ENCODE measurements at places on chromosomes 12 and 14.

DNA sequence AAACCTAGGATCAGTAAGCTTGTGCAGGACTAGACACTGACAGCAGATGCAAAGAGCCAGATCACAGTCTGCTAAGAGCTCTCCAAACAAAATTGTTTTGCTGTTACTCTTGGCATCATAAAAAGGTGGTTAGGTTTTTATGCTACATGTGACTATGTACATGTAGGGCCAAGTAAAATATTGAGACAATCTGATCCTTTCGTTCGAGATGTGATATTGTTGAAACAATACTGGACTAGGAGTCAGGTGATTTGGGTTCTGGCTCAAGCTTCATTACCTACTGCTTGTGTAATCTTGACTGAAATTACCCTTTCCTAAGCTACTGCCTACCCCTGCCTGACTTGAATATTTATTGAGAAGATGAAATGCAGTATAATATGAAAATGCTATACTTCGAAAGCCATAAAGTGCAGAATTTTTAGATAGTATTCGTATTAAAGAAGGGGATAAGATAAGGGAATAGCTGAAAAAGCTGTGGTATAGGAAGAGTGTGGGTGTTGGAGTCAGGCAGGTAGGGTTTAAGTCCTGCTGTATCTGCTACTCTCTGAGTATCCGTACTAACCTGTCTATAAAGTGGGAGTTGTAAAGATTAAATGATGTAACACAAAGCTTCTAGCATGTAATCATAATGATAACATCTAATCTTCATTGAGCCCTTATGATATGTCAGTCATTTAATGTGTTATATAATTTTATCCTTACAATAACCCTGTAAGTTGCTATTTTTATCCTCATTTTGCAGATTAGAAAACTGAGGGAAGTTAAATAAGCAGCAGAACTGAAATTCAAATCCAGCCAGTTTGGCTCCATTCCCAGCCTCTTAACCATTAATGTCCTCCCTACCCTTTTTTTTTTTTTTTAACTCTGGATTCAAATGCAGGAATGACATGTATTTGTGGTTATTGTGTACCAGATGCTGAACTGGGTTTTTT, 38.6 kb upstream of the ATF1 start:
- no peak for DNase-seq

DNA sequence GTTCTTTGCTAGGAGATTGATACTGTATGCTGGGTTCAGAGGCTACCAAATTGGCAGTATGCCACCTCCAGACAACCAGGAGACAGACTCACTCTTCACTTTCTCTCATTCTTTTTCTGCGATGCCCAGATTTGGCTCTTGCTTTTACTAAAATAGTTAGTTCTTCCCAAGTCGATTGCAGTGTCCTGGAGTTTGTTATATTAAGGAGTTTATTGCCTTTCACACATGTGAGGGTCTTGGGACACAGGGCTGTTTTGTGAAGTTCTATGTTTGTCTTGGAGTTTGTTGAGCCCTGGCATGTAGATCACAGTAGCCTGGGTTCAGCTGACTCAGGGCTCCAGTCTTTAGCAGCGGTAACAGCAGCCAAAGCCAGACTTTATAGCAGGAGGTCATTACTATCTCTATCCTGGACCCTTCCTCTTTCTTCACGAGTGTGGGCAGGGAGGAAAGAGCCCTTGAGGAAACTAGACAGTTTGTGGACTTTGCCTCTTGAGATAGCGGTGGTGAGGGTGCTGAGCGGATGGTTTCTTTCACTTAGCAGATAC, 1.6 kb downstream of the MLEC start:
- no peak for DNase-seq

DNA sequence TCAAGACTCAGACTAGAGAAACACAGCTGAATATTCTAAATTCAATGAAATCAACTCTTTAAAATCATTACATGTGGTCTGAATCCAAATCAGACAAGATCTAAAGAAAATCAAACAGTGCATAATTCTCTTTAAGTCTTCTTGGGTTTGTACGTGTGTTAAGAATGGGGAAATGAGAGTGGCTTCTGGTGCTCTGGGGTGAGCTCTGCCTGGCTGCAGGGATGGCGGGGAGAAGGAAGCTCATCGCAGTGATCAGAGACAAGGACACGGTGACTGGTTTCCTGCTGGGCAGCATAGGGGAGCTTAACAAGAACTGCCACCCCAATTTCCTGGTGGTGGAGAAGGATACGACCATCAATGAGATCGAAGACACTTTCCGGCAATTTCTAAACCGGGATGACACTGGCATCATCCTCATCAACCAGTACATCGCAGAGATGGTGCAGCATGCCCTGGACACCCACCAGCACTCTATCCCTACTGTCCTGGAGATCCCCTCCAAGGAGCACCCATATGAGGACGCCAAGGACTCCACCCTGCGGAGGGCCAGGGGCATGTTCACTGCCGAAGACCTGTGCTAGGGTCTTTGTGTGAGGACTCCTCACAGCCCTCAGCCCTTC, 20.9 kb downstream of the SENP1 start:
- DNase-seq = no peak

DNA sequence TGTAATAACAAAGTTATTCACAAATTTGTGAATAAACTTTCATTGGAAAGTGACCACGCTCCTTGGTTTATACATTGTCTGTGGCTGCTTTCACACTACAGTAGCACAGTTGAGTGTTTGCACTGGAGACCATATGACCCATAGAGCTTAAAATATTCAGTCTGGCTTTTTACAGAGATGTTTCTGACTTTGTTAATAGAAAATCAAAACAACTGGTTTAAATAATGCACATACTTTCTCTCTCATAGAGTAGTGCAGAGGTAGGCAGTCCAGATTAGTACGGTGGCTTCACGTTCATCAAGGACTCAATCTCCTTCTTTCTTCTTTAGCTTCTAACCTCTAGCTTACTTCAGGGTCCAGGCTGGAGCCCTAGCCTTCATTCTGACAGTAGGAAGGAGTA, 36.2 kb downstream of the PSEN1 start:
- DNase-seq = no peak

- DNase-seq = no peak
Measured at GRCh38 chr12:9619411-9620179, 11.9 kb upstream of the KLRB1 start.

DNA sequence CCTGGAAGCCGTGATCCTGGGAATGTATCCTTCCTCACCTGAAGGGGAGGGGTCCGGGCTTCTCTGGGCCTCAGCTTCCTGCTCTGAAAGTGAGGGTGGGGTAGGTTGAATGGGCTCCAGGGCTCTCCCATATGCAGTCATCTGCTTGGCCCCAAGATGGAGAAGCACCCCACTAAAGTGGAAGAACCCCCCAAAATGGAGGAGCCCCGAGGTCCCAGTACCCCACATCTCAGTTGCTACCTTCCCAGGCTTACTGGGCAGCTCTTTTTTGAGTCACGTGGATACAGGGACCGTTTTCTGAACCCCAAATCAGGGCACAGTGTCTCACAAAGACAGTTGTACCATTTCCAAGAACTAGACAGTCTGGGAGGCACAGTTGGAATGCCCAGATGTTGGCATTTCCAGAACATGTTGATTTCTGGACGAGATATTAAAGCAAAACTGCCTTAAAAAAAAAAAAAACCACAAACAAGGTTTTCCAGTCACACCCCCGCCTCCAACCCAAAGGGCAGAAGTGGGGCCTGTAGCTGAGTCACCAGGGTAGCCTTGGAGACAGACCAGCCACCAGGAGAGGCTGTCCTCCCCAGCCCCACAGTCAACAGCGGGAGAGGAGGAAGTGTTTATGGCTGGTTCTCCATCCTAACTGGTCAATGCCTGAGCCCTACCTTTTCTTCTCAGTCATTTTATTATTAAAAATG, 12.1 kb downstream of the VASH1 start:
- no peak for DNase-seq

DNA sequence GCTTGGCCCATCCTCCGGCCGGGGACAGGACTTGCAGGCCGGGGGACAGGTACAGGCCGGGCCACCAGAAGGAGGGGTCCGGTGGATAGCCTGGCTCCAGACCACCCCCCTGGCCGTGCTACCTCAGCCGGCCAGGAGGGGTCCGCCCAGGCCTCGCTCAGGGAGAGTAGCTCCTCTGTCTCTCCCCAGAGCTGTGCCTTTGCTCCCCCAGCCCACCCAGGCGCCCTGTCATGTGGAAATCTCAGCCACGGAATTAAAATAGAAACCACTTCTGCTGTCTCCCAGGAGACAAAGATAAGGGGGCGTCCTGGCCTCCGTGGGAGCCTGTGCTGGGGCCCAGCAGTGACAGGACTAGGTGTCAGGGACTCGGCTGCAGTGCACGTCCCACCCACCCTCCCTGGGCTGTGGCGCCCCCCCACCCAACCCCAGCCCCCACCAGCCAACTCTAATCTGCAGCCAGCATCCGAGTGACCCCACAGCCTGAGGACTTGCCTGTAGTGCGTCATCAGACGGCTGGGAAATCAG, 3.3 kb upstream of the CRIP2 start:
- no peak for DNase-seq

DNA sequence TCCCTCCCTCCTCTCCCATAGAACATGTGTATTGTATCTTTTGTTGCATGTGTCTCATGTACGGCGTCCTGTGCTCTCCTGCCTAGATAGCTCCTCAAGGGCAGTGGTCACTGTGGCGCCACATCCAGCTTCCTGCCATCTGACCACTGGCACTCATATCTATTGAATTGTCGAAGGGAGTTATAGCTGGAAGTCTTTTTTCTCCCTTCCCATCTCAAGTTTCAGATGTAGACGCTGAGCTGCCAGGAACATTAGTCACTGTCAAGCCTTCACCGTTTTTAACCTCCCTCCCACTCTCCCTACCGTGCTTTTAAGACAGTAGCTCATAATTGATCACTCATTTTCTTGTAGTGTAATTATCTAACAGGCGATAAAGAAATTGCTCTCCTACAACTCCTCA, 33.0 kb downstream of the MTHFD1 start:
- no peak for DNase-seq

DNA sequence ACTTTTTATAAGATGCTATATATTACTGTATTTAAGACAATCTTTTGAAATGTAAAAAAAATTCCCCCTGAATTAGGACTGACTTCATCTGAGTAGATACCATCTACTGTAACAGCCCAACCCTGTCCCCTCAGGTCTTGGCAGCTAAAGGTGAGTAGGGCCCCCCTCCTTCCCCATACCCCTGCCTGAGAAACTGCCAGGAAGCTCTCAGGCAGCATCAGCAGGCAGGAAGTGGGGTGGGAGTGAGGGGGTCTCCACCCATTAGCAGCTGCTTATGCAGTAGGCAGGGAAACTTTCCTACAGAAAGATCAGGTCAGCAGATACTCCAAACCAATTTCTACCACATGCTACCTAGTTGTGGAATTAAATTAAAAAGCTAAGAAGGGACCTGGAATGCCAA, 62.5 kb downstream of the PAX9 start:
- no peak for DNase-seq

DNA sequence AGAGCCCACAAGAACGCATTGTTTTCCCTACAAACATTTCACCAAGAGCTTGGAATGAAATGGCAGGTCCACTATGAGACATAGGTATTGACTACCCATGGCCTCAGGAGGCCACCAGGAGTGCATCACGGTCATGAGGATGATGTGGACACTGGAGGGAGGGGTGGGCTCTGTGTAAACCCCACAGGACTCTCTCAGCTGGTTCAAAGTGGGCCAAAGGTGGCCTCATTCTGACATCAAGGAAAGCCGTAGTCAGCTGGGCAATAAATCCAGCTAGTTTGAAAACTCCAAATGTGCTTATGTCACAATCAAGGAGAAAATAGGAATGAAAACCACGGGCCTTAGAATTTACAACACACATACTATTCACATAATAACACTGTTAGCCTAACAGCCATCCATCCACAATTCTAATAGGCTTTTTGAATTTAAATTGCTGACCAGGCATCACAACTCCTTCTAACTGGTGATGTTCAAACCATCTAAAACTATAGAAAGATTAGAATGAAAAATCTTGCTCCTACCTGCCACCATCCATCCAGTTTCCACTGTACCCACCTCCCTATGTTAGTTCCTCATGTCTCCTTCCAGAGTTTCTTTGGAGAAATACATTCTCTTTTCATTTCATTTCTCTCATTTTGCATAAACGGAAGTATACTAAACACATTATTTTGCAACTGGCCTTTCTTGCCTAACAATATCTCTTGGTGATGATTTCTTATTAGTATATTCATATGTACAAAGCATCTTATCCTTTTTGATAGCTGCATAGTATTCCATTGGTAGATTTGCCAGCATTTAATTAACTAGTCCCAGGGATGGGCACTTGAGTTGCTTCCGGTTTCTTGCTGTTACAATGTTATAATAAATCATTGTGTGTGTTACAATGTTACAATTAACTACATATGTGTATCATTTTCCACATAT, 21.5 kb downstream of the CMKLR1 start:
- DNase-seq = no peak

GRCh38 chr12:131311764-131312163, 358.1 kb downstream of the ADGRD1 start:
- DNase-seq = no peak

DNA sequence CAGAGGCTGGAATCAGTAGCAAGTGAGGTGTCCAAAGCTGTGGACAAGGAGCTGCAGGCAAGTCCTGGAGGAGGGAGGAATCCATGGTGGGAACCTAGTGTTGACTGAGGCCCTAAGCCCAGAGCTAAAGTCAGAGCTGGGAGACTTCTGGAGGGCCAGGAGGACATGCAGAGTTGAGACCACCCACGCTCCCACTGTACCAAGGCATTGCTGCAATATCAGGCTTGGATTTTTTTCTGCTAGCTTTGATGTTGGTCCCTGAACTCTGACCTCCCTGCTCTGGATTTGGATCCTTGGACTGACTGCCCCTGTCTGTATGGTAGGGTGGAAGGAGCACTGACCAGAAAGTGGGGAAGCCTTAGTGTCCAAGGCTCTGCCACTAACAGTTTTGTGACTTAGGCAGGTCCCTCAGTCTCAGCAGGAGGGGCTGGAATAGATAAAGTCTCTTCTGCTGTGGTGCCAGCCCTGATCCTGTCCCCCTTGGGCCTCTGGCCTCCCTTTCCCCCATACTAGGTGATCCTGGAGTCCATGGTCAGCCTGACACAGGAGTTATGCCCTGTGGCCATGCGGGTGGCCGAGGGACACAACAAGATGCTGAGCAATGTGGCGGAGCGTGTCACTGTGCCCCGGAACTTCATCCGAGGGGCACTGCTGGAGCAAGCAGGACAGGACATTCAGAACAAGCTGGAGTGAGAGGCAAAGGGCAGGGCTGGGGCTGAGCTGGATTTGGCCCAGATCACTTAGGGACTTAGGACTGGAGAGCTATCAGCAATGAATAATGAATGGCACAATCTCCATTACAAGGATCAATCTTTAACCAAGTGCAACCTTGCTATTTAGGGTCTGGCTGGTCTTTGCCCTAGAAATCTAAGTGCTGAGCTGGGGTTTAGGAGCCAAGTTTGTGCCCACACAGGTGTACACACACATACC, 9.4 kb downstream of the CARMIL3 start:
- DNase-seq = no peak

- no peak for DNase-seq
Measured at GRCh38 chr12:15596174-15596573, 193.0 kb downstream of the EPS8 start.

DNA sequence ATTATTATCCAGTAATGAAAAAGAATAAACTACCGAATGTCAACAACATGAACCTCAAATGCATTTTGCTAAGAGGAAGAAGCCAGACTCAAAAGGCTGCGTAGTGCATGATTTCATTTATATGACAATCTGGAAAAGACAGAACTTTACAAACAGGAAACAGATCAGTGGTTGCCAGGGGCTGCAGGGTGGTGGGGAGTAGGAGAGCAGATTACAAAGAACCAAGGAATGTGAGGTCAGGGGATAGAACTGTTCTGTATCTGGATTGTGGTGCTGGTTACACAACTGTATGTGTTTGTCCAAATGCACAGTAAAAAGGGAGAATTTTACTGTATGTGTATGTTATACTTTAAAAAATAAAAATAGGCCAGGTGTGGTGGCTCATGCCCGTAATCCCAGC, 89.7 kb upstream of the MYL2 start:
- no peak for DNase-seq
